ENCODE measurements at places on chromosomes 16 and 17.

DNA sequence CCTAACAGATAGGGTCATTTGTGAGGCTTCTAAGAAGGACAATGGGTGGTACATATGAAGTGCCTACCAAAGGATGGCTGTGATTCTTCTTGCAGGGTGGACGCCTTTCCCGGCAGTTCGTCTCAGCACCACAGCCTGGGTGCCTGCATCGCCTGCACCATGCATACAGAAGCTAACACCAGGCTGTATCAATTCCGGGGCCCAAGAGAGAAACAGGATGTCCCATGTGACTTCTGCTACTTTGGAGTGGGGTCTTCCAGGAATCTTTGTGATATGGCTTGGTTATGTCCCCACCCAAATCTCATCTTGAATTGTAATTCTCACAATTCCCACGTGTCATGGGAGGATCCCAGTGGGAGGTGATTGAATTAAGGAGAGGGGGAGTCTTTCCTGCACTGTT lies 251.6 kb upstream of the TNRC6C start:
- DNase-seq: no peak

DNA sequence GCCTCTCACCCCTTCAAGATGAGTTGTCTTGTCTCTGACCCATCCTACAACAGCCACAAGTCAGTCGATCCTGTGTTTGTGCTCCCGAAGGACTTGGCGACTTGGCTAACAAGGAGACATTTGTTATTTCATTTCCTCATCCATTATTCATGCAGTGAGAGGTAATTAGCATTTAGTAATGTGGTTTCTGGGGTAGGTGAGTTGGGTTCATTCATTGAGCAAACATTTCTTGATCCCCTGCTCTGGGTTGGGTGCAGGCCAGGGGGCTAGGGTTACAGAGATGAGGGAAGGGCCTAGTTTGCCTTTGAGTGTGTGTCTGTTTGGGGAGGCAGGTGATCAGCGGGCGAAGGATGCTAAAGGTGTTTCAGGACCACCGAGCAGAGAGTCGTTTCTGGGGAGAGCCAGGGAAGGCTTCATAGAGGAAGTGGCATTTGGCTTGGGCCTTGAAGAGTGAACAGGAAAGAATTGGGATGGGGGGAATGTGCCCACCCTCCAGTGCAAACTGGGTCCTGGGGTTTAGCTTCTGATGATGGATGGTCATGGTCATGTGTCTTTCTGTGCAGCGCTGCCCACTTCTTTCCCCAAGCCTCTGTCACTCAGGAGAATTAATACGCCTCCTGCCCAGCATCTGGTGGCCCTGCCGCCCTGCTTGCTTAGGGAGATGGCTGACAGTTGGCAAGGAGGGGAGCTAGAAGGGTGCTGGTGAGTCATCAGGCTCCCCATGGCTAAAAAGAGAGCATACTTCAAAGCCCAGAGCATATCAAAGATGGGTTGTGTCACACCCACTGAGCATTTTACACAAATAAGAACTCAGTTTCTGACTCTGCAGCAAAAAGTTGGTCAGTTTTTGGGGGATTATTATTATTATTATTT lies 38.5 kb downstream of the MSI2 start:
- DNase-seq: peak; percentile 11

DNA sequence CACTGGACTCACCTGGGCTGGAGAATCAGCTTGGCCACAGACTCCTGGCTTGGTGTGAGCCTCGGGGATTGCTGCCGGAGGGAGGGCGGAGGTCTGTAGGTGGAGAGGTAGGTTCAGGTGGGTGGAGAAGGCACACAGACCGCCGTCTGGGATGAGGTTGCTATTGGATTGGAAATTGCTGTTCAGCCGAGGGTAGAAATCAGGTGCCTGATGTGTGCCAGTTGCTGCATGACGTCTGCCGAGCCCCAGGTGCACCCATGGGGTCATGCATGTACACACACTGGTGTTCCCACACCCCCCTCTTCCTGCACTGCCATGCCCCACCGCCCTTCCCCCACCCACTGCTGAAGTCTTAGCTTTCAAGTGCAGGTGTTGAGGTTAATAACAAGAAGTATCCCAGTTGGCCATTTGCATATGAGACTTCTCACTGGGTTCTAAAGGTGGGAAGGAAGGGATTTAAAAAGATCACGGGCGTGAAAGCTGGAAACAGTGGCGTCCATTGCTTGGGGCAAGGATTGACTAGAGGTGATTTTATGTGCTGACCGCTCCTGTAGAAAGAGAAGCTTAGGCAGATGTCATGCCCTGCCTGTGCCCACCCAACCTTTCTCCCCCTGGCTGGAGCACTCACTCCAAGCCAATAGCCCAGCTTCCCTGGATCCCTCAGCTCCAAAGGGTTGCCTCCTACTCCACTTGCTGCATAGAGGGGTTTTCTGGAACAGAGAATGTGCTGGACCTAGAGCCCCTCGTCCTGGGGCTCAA lies 193.6 kb downstream of the CCDC182 start:
- no peak for DNase-seq

- DNase-seq: no peak
Observed at GRCh38 chr17:15343749-15344148, 2.4 kb upstream of the TEKT3 start.

DNA sequence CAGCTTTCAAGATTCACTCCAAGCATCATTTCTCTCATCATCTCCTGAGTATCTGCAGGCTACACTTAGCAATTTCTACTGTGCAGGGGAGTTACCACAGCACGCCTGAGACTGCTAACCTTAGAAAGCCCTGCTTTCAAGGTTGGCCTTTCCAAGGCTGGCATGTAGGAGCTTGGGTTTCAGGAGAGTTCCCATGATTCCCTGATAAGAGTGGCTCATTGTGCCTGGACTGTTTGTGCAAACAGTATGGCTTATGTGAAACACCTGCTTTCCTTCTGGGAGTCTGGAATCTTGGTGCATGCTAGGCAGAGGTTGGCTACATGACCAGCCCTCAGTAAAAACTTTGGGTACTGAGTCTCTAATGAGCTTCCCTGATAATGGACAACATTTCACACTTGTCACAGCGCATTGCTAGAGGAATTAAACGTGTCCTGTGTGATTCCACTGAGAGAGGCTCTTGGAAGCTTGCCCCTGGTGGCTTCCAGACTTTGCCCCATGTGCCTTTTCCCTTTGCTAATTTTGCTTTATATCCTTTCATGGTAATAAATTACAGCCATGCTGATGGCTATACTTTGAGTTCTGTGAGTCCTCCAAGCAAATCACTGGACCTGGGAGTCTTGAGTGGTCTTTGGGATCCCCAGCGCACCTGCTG lies 19.7 kb upstream of the RGS9 start:
- no peak for DNase-seq

DNA sequence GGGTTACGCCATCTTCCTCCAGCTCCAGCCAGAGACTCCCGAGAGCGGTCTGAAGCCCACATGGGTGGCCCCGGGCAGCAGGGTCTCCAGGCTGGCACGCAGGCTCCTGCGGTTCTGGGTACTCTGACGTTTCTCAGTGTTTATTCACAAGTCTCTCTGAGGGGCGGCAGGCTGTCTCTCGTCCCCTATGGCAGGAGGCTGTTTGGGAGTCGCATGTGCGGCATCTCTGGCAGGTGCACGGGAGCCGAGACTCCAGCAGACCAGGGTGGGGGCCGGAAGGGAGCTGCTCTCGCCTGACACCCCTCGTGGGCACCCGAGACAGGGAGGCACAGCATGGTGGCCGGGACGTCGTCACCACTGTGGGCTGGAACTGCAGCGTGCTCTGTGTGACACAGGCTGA lies 48.1 kb downstream of the ZNF778 start:
- no peak for DNase-seq

- DNase-seq: no peak
Observed at GRCh38 chr16:986411-986810, 4.8 kb downstream of the SOX8 start.

DNA sequence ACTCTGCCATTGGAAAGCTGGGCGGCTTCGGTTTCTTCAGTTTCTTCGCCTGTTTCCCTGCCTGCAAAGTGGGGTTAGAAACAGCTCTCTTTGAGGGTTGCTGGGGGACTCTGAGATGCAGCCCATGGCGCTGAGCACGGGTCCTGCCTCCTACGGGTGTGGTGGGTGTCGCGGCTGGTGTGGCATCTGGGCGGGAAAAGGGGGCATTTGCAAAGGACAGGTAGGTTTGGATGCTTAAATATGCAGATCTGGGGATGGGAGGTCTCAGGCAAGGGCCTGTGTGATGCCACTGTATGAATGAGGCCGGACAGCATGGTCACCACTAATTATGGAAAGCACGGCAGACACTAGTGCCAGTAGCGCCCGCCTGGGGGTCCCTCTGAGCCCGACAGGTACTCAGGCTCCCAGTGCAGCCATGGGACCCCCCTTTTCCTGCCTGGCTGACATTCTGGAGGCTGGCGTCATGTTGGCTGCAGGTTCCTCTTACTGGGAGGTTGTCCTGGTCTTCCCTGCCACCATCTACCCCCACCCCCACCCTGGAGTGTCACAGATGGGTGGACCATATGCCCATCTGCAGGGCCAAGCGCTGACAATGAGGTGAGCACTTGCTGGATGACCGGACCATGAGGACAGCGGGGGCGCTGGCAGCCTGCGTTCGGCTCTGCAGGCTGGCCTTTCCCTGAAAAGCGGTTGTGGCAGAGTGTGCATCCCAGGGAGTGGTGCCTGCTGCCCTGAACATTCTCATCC lies 237.7 kb downstream of the SEC14L1 start:
- no peak for DNase-seq

DNA sequence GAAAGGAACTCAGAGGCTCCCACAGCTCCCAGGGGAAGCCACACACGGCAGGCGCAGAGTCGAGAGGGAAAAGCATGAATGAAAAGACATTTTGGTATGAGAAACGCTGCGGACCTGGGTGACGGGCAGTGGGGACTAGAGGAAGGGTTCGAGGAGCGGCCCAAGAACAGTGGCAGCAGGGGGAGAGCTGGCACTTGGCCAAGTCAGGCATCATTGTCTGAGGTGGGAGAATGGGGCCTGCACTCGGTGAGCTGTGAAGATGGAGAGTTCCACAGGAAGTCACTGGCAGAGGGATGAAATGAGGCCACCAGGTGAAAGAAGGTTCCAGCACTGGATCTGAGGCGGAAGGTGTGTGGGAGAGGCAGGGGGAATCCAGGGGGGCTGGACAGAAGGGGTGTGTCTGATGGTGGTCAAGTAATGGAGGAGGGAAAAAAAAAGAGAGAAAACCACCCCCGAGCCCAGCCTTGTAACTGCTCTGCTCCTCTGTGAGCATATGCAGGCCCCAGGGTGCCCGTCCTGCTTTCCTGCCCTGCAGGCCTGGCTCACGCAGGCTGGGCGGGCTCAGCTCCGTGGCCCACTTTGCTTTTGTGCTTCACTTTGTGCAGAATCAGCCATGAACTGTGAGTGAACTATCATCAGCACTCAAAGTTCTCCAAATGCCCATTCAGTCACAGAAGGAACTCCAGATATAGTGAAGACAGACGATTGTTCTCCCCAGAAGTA lies 31.8 kb downstream of the TMEM204 start:
- DNase-seq: no peak

GRCh38 chr16:68756239-68756915 lies 19.3 kb downstream of the CDH1 start:
- DNase-seq: no peak

DNA sequence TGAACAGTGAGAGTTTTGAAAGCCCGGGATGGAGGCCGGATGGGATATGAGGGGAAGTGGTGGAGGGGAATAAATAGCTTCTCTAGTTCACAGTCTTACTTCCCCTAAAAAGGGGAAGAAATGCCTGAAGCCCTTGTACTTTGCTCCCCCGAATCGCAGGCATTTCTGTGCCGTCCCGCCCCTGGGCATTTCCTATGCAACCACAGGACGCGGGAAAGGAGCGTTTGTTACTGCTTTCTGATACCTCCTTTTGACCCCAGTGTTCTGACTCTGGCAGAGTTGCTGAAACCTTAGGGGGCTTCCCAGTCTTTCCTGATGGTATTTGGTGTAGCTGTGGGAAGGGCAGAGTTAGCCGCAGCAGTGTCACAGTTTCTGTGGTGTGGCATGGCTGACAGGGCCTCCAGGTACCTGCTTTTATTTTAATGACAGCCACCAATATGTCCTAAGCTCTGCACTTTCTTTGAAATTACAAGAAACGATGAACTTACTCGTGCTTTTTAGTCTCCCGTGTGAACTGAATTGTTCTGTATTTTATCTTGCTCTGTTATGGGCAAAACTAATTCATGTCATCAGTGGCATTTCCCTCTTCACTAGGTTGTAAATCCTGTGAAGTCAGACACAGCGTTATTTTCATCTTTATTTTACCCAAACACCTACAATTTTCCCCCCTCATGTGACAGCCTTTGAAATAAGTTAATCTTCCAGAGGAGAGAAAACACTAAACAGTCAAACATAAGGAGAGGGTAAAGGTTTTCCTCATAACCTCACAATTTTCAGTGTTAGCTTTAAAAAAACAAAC lies 27.1 kb downstream of the USP10 start:
- DNase-seq: peak; percentile 43

GRCh38 chr17:3889325-3890012 lies 3.4 kb downstream of the CAMKK1 start:
- no peak for DNase-seq

GRCh38 chr17:40564195-40564882 lies 933 bp downstream of the CCR7 start:
- DNase-seq: no peak

DNA sequence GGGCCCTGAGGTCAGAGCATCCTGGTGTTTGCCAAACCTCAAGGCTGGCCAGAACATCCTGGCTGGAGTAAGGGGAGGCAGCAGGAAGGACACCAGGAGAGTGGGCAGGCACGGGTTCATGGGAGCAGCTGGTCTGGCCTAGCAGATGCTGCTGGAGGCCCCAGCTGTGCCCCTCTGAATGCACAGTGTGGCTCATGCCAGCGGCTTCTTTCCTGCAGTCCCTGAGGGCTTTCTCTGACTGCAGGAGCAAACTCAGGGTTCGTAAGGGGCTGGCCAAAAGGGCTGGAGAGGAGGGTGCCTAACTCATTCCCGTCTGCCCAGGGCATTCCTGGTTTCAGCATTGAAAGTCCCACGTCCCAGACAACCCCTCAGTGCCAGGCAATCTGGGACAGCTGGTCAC lies 78.7 kb downstream of the ZDHHC7 start:
- DNase-seq: no peak

DNA sequence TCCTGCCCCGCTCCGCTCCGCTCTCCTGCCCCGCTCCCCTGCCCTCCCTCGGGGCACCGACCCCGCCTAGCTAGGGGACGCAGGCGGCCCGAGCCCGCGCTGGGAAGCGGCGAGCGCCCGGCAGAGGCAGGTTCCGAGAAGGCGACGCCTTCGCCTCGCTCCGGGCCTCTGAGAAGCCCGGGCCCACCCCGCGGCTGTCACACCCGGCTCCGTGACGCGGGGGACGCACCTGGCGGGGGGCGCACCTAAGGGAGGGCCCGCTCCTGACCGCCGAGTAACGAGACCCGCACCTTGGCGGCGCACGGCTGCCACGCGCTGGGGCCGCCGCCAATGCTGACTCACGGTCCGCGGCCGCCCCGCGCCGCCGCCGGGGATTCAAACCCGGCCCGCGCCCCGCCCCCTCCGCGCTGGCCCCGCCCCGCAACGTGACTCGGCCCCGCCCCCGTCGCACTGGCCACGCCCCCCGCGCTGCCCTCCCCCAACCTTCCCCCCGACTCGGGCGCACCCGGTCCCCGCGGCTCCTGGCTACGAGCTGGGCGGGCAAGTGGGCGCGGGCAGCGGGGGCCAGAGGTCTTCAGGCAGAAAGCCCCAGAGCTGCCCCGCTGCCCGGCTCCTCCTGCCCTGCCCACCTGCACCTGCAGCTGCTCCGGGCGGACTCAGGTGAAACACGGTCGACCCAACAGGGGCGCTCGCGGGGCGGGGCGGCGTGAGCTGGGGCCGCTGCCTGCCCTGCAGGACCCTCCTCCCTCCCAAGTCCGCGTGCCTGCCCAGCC lies 27.8 kb downstream of the GNPTG start:
- DNase-seq: peak; percentile 88

All from erythroblast (primary cell).